Hematopoietic multipotent progenitor cell (in vitro differentiated cells): ENCODE measurements at places on chromosomes 12 and 14.

GRCh38 chr14:50961605-50962221 lies 17.4 kb upstream of the PYGL start:
- DNase-seq, result peak; percentile 21

DNA sequence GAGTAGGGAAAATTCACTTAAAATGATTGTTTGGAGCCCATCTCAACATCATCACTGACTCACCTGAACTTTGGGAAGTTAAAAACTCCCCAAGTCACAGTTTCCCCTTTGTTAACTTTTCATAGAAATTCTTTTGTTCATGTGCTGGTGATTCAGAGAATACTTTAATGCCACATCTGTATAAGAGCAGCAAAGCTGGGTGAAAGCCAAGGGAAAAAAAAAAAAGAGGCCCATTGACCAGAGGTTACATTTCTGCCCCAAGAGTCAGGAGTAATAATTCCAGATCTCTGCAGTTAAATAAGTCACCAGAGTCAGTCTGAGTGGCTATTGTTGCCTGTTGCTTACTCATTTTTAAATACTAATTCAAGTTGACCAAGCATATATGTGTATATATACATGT lies 136.4 kb upstream of the LGR5 start:
- no peak for DNase-seq

DNA sequence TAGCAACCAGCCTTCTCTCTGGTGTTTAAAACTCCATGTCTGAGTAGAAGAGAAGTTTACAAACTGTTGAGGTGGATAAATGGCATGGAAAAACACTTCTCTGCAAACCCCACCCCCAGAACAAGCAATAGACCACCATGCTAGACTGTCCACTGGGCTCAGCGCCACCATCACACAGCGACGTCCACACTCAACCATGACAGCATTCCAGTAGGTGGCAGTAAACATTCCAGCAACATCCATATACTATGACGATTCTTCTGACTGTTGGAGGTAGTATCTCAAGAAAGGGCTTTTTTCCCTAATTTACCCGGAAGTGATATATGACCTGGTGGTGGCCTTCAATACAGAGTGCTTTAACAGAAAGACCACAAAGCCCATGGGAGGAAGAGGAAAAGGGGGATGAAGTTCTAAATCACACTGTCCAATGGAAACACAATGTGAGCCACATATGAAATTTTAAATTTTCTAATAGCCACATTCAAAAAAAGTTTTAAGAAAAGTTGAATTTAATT lies 152.2 kb downstream of the SLC15A4 start:
- DNase-seq, result no peak

DNA sequence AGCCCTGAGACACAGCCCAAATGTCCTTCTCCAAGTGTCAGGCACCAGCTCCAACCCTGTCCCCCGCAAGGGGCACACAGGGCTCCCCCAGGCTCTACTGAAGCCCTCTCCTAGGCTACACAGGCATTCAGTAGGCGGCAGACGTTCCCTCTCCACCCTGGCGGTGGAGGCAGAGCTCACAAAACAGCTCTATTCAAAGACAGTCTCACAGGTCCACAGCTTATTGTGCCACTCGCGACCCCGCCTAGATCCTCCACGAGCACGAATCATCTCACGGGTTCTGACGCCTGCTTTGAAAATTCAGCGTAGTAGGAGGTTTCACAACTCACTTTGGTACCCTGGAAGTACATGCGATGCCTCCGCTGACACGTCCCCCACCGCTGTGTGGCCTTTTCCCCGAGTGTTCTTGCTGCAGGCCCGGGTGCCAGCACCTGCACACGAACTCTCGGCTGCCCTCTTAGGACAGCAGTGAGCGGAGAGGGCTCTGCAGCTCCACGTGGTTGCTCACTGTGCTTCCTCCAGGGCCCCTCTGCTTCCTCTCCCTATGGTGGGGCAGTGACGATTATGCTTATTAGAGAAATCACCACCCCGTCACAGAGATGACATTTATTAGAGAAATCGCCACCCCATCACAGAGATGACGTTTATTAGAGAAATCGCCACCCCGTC lies 78.5 kb downstream of the ADGRD1 start:
- no peak for DNase-seq

GRCh38 chr12:70069221-70070105 lies 173.8 kb upstream of the CNOT2 start:
- no peak for DNase-seq

DNA sequence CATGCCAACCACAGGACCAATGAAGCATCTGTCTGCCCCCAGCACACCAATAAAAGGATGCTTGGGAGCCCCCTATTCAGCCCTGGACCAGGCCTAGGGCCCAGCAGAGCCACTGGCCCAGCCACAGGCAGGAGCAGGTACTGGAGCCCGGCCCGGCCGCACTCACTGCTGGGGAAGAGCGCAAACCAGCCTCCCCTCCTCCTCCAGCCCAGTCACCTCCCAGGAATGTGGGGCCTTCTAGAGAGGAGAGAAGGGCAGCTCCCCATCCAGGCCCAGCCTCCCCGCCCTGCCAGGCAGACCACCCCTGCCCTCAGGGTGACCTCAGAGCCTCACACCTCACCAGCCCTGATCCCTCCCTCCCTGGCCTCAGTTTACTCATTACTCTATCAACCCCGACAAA lies 56.2 kb downstream of the CCNK start:
- DNase-seq, result no peak

DNA sequence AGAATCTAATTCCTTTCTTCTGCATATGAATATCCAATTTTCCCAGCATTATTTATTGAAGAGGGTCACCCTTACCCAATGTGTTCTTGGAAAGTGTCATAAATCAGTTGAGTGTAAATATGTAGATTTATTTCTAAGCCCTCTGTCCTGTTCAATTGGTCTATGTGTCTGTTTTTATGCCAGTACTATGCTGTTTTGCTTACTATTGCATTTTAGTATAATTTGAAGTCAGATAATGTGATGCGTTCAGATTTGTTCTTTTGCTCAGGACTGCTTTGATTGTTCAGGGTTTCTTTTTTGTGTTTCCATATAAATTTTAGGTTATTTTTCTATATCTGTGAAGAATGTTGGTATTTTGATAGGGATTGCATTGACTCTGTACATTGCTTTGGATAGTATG lies 420.4 kb upstream of the MIS18BP1 start:
- no peak for DNase-seq

GRCh38 chr14:75432411-75432810 lies 4.6 kb downstream of the JDP2 start:
- no peak for DNase-seq

DNA sequence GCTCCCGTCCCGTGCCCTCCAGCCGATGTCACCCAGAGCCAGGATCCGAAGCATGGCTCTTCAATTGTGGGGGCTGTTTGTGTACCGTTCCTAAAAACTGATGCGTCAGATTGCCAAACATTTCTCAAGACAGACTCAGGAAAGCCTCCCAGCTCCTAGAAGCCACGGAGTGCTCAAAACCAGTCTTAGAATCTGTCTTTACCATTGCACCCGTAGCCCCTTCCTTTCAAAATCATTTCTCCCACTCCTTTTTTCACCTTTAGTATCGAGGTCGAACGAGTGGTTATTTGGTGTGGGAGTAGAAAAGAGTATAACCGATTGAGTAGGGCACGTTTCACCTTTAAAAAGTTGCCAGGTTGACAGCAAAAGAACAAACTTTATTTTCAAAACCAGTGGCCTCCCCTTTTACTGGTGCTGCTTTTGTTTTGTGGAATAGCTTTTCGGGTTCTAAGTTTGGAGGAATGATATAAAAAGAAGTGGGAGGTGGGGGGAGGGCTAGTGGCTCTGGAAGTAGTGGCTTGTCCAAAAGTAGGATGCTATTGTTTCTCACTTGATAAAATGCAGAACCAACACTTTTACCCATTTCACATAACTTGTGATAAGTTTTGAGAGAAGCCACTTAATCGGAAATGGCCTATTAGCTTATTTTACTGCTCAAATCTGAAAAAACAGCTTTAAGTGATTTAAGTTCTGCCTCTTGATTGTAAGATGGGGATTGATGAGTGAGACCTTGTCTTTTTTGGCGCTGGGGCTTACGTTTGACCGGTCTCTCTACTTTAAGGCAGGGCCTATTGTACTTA lies 803 bp downstream of the STK38L start:
- DNase-seq, result no peak

GRCh38 chr14:92568621-92569479 lies 55.3 kb downstream of the RIN3 start:
- DNase-seq, result no peak

GRCh38 chr12:76177821-76178220 lies 93.3 kb upstream of the NAP1L1 start:
- no peak for DNase-seq
